ENCODE measurements at places on chromosomes 1 and 21.
A peak's percentile ranks its signal among the peaks of the same experiment; 100 is the strongest.

GRCh38 chr1:9361630-9362260 is 69.1 kb downstream of the SPSB1 start:
- no peak for DNase-seq

- peak; percentile 96 for DNase-seq
Observed at GRCh38 chr1:165376041-165376810, 19.7 kb upstream of the LMX1A start.

GRCh38 chr1:152190589-152190988 is 31.6 kb upstream of the RPTN start:
- DNase-seq: no peak

- peak; percentile 96 for DNase-seq
Observed at GRCh38 chr1:55720261-55720660, 505.1 kb upstream of the USP24 start.

DNA sequence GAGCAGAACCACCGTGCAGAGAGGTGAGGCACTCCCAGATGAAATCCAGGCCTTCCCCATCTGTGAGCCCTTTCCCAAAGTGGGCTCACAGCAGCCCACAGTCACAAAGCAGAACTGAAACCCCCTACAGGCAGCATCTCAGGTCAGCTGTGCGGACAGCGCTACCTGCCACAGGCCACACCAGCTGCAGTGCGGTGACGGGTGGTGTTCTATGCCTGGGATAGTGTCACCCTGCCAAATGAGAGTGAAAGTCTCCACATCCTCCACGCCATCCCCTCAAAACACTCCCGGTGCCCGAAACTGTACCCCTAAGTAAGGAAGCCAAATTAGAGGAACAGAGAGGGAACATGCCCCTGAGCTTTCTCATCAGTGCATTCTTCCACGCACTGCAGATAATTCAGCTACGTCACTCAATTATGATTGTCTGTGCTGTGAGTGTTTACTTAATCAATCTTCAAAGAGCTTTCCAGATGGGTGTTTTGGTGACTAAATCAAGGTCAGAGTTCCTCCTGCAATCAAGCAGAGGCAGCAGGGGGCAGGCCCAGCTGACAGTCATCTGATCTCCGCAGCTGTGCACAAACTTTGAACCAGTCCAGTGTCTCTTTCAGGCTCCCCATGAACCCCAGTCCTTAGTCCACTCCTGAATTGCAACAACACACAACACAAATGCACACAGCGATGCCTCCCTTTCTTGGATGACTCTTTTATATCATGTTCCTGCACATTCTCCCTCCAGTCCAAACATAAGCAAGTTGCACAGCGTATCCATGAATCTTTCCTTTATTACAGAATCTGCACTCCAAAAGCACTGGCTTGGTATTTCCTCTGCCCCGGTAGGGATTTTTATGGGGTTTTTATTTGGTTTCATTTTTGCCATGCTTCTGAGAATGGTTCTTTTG is 150.0 kb downstream of the TOMM20 start:
- DNase-seq: peak; percentile 63

DNA sequence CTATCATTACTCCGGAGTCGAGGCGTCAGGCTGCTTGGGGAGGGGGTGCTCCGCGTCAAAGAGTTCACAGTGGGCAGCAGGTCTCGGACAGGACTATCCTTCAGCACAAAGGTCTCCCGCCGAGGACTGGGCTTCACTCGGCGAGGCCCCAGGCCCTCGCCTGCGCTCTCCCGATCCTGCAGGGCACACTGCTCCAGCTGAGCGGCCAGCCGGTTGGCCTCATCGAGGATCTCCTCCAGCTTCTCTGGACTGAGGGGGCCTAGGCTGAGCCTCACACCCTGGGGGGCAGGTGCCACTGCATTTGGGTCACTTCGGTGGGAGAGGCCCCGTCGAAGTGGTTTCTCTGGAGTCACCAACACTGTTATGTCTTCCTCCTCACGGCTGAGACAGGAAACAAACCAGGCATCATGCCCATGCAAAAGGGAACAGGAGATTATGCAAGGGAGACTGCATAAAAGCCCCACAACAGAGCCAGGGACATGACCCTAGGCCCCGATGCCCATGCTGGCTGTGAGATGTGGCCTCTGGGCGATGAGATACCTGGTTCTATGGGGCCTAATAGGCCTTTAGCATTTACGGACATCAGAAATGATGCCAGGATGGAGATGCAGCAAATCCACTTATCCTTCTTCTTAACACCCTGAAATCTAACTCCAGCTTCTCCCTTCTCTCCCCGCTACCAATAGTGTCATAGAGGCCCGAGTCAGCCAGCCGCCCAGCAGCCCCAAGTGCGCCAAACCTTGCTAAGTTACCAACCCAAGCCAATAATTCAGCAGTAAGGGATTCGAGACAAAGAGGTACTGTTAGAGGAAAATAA is 1.1 kb downstream of the PSRC1 start:
- DNase-seq: no peak

DNA sequence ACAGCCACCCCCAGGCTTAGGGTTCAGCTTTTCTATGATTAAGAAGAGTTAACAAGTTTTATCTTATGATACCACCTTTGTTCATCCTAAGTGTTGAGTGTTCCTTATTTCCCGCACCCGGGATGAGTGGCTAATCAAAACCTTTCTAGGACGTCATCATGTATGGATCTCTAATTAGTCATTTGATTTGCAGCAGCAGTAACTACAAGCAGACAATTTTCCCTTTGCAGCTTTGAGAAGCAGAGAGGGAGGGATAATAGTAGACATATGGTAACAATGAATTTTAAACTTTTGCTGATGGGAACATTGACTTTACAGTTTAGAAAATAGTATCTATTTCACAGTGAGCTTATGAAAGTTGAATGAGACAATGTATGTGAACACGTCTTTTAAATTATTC is 30.8 kb upstream of the SLC35F3 start:
- DNase-seq: no peak

Data from tongue (tissue), 3 donors.